ENCODE measurements at places on chromosomes 16 and 17. TPM values are rescaled to one million over a fixed set of nuclear protein-coding genes. Genes with fewer than 3 reads are reported as not detected.

Gene GRAPL
- total RNA-seq, result not detected

Gene CDH11
- 3.2 TPM for total RNA-seq

Gene DPEP3
- not detected for total RNA-seq

Gene MLKL
- total RNA-seq, result 2.2 TPM

Gene FAM83G
- total RNA-seq, result 9.2 TPM

Gene MAPK8IP3
- total RNA-seq, result 23.4 TPM

Gene GAS7
- total RNA-seq, result 10.9 TPM

Gene JUP
- 19.4 TPM for total RNA-seq

Gene ABCC11
- total RNA-seq, result 0.21 TPM

Gene MYO1C
- 82.7 TPM for total RNA-seq

Gene CDH8
- total RNA-seq, result 1.2 TPM

Gene RCVRN
- total RNA-seq, result not detected

Gene CLEC18B
- 0.41 TPM for total RNA-seq

Gene MAP2K6
- 42.6 TPM for total RNA-seq

Gene ST6GALNAC2
- total RNA-seq, result 17.8 TPM

Gene ATXN2L
- 66.2 TPM for total RNA-seq

Gene HSBP1
- 109 TPM for total RNA-seq

Gene FAM234A
- 108 TPM for total RNA-seq

Gene ZNF785
- 5.4 TPM for total RNA-seq

Gene SLC9A5
- total RNA-seq, result 0.59 TPM

Gene SPATA22
- 0.50 TPM for total RNA-seq

Gene KRTAP4-5
- total RNA-seq, result not detected

Gene ZNF276
- 11.5 TPM for total RNA-seq

Gene IGF2BP1
- not detected for total RNA-seq

Gene TM4SF5
- not detected for total RNA-seq

Gene AANAT
- total RNA-seq, result not detected

Gene ESRP2
- not detected for total RNA-seq

Gene GDPD1
- 0.99 TPM for total RNA-seq

Gene HOXB13
- not detected for total RNA-seq

Gene CLEC16A
- 24.5 TPM for total RNA-seq

Gene RNU2-1
- total RNA-seq, result 2,334 TPM

Gene FZD2
- 0.32 TPM for total RNA-seq

Gene AMFR
- total RNA-seq, result 193 TPM

All from psoas muscle (tissue), 8 donors.